ENCODE measurements at places on chromosomes 1 and 21.

- peak; percentile 88 for DNase-seq
These were observed 17.3 kb downstream of the CSF1 start for GRCh38 chr1:109927911-109928321.

GRCh38 chr1:204507317-204508105 lies 8.7 kb upstream of the MDM4 start:
- no peak for DNase-seq

- no peak for DNase-seq
These were observed 25.4 kb downstream of the GNAI3 start for GRCh38 chr1:109573785-109574184.

DNA sequence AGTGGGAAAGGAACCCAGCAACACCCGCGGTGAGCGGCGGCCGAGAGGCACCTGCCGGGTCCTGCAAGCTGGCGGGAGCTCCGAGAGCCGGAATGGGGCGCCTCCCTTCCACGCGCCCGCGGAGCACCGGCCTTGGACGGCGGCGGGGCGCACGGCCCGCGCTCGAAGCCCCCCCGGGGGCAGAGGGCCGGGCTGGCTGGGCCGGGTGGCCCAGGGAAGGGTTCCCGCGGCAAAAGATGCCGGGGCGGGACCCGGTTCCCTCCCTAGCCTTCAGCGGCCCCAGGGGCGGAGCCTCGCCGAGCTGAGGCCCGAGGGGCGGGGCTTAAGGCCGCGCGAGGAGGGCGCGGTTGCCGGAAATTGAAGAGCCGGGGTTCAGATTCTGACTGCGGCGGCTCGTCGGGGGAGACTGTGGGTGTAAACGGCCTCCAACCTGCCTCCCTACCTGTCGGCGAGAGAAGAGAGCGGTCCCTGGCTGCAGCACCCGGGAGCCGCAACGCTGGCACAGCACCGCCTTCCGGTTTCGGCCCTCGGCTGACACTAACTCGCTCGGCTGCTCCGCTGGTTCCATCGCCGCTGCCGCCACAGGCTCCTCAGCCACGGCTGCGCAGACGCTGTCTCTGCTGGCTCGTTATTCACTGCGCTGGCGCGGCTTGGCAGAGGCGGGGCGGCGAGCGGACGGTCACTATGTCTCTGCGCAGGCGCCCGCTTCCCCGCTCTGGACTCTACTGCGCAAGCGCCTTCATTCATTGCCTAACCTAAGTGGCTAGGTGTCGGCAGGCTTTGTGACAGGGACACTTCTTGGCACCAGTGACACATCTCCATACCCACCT lies at the start of gene RABIF:
Gene RABIF, minus strand, starts transcription at position 619 of the 830 bp plus-strand sequence. Its CDS starts 51 bp downstream, at position 568.
- peak; percentile 96 for DNase-seq

DNA sequence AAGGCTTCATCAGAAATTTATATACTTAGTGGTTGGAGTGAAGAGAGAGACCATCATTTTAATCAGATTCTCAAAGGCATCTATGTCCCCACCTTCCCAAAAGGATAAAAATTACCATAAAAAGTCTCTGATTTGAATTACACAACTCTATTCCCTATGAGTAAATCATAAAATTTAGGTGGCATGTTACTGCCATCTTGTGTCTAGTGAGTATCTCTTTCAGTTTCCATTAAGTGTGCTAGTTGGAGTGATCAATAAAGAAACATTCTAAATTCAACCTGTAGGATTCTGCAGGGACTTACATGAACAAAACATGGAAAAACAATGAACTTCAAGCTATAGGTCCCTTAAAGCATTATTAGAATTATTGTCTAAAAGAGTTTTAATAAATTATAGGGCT lies 655.4 kb downstream of the LTN1 start:
- no peak for DNase-seq

DNA sequence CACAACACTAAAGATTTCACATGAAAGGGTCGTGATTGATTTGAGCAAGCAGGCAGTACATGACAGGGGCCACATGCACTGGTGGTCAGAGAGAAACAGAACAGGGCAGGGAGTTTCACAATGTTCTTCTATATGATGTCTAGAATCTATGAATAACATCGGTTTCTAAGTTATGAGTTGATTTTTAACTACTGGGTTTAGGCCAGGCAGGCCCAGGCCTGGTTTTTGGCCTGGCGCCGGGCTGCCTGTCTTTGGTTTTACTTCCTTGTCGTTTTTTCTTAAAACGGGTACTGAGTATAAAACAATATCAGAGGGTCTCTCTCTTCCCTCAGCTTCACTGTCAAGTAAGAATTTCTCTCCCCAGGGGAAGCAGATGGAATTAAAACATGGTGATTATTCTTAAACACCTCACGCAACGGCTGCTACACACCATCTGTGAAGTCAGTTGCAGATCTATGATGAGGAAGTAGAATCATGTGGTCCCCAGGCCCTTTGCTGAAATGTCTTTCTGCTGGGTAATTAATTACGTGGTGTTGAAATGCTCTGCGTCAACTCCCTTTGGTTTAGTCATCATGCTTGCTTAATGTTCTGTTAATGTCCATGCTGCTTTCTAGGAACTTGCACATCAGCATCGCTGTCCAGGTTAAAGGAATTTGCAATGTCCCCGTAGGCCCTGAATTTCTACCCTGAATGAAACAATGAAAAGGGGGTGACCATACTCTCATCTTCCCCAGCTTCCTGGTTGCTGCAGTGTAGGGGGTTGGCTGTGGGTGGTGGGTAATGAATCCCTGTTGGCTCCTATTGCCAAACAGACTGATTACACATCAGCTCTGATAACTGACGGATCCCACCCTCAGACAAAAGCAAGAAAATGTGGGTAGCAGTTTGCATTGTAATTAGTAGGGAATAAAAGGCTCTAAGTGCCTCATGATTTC lies 70.3 kb downstream of the SERINC2 start:
- DNase-seq: peak; percentile 71

- peak; percentile 87 for DNase-seq
These were observed 28.3 kb downstream of the EIF2D start for GRCh38 chr1:206583707-206584648.

GRCh38 chr1:204733289-204733688 lies 47.8 kb upstream of the LRRN2 start:
- DNase-seq: peak; percentile 9

DNA sequence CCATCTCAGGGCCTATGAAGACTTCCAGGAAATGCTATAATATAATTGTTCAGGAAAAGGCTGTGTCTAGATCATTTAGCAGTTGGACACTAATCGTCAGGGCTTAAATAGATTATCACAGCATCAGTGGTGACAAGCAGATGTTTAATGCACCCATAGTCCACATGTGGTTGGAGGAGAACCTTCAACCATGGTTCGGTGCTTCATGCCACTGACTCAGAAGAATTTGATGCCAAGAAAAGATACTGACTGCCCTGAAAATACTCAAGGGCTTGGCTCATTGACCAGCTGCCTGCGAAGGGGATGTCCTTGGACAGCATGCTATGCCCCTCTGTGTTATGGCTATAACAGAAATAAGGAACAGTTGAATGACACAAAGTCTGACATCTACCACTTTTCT lies 175.7 kb downstream of the HHIPL2 start:
- no peak for DNase-seq

- DNase-seq: no peak
These were observed 3.1 kb downstream of the PADI1 start for GRCh38 chr1:17207966-17208418.

- DNase-seq: no peak
These were observed 2.3 kb downstream of the DHX9 start for GRCh38 chr1:182841368-182841988.

DNA sequence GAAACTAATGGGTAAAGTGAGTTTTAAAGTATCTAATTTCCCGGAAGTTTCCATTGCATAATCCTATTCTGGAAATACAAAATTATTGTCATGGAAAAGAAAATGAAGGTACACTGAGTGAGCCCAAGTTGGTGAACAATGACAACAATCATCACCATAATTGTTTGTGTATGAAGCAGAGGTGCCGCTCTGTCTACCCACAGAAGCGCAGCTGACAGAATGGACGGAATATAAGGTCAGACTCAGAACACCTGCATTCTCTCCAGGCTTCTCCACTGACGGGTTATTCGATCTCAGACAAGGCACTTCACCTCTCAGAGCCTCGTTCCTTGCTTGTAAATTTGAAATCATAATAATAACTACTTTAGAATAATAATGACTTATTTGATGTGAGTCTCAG lies 99.1 kb upstream of the NGF start:
- no peak for DNase-seq

- DNase-seq: no peak
These were observed 4.5 kb downstream of the SRSF4 start for GRCh38 chr1:29177022-29177705.

GRCh38 chr1:154223621-154224020 lies 2.9 kb downstream of the UBAP2L start:
- no peak for DNase-seq

DNA sequence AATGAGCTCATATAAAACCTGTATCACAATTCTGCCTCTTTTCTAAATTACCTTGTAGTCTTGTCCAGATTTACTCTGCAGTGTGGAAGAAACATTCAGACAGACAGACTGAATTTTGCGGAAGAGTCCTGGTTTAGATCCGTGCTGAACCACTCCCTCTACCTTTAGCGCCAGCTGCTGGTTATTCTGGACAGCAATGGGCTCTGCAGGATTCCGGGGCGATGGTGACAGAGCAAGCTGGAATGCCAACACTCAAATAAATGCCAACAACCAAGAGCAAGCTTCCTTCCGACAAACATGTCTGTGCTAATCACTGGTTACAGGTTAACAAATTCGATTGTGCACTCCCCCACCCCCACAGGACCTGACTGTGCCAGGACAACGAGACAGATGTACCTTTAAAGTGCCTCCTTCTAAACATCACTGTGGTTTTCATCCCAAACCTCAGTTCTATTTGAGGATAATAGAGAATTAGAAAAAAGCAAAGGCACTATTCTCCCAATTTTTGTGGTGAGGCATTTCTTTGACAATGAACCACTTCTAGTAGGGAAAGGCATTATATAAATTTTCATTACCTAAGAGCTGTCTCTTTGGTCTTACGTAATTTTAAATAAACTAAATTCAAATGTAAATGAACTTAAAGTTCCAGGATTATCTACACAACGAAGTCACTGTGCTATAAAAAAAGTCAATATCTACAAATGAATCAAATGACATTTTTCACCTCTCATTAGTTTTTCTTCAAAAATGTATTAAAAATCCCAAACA lies 90.4 kb downstream of the INTS7 start:
- no peak for DNase-seq

DNA sequence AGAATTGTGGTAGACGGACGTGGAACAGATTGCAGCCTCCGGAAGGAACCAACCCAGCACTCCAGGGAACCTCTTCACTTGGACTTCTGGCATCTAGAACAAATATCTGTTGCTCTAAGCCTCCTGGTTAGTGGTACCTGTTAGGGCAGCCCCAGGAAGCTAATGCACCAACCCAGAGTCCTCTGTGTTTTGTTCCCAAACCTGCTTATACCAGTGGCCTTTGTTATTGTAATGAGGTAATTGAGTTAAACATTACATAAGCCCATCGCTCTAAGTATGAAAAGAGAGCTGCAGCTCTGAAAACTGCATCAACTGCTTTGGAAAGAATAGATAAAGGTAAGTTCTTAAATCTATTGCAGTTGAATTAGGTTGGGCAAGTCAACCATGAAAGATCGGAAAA lies 516.7 kb downstream of the NPHP4 start:
- DNase-seq: no peak

DNA sequence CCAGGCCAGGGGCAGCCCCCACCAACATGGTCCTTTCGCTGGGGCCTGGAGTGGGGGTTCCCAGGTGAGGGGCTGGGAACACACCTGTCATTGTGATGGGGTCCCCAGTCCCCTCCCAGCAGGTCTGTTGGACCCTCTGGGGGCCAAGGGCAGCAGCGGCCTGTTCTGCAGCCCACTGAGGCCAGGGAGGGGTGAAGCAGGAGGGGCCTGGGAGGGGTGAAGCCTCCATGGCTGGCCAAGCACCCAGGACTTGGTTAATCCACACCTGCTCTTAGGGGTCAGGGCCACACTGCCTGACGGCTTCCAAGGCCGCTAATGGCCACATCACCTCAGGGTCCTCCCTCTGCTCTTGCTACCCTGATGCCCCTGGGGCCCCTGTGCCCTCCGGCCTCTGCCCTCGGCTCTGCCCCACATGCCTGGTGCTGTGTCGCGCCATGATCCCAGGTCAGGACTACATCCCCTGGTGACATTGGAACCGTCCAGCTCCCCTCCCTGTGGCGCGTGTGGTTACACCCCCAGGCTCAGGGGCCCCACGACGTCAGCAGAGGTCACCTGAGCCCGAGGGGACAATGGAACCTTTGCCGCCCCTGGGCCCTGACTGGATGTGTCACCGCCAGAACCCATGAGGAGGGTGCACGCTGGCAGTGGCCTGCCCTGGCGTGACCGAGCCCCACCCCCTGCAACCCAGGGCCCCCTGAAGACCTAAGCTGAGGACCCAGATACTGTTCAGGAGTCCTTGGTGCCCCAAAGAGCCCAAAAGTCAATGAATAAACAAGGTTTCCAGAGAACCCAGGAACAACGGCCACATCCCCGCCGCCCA lies 7.0 kb downstream of the TNFRSF18 start:
- no peak for DNase-seq

DNA sequence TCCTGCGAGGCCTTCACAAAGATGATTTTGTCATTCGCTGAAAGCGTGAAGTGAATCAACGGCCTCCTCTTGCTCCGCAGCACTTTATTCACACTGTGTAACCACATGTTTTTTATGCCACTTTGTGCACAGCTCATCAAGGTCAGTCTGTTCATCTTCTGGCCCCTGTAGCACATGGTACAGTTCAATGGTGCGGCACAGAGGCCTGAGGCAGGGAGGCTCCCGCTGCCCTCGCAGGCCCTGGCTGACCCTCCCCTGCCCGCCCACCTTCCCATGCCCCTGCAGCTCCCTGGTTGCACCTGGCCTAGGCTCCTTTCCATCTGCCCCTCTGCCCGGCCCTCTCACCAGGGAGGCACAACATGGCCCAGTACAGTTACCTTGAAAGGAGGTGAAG lies 87.5 kb downstream of the CD247 start:
- no peak for DNase-seq

- peak; percentile 7 for DNase-seq
These were observed 13.8 kb downstream of the S100A7A start for GRCh38 chr1:153430166-153430553.

DNA sequence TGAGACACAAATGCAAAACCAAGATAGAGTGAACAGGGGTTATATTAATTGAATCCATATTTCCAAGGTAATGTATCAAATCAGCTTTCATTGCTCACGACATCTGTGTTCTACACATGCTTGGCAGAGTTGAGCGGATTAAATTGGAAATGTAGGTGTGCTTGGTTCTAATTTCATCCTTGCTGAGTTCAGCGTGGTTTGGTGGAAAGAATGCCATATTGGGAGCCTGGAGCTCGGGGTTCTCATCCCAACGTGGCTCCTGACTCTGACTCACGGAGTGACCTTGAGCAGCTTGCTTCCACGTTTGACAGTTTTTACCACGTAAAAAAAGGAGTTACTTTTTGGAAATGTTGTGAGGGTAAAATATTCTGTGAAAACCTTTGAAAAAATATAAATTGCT lies 92.0 kb downstream of the MTR start:
- DNase-seq: no peak

- peak; percentile 56 for DNase-seq
These were observed 171.5 kb downstream of the RUNX1 start for GRCh38 chr21:34877485-34878128.

Measured in right atrium auricular region (tissue), 2 donors.